ENCODE measurements at places on chromosomes 2 and 18. TPM values are rescaled to one million over a fixed set of nuclear protein-coding genes. Genes with fewer than 3 reads are reported as not detected.

Gene TRIM43
- total RNA-seq, result 0.25 TPM

DNA sequence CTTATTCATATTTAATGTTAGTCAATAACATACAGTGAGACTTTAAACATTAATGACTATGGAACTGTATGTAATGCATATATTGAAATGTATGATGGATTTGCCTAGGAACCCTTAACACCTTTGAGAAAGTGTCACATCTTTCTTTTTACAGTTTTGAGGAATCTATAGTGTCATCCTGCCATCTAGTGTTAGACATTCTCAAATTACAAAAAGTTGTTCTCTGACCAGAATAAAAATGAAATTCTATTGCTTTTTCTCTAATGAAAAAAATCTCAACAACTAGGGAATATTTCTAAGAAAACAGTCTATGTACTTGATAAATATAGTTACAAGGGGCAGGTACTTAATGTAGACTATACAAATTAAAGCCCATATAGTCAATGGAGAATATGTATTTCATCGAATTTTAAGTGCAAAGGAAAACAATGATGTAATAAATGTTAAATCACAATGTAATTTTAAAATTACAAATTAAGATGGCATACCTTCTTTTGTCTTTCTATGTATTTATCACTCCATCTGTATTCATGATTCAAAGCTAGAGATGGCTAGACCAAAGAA lies 5.1 kb upstream of the CALCRL start:
- H3K27me3 ChIP-seq, result no peaks in the 10 kb centered on the region
- no peak overlapping the region for H3K4me3 ChIP-seq
- no peak overlapping the region for H3K27ac ChIP-seq
- H3K4me1 ChIP-seq, result peaks cover 6% of the 10 kb centered on the region
- no peaks in the 10 kb centered on the region for H3K36me3 ChIP-seq
- DNase-seq, result no peak

Gene NEB
- total RNA-seq, result 0.27 TPM

GRCh38 chr18:50788284-50788683 lies 31.5 kb downstream of the MRO start:
- no peak for DNase-seq
- H3K36me3 ChIP-seq, result no peaks in the 10 kb centered on the region
- H3K27ac ChIP-seq, result no peak overlapping the region
- no peak overlapping the region for H3K4me3 ChIP-seq

- no peak for DNase-seq
- no peaks in the 10 kb centered on the region for H3K36me3 ChIP-seq
- H3K27me3 ChIP-seq, result peaks cover 50% of the 10 kb centered on the region
- H3K27ac ChIP-seq, result no peak overlapping the region
- peaks cover 5% of the 10 kb centered on the region for H3K4me1 ChIP-seq
Observed at GRCh38 chr2:205474741-205475415, 207.4 kb upstream of the NRP2 start.

- H3K27me3 ChIP-seq, result no peaks in the 10 kb centered on the region
- no peaks in the 10 kb centered on the region for H3K36me3 ChIP-seq
- no peak overlapping the region for H3K4me3 ChIP-seq
Observed at GRCh38 chr2:142791335-142791734, 86.1 kb upstream of the KYNU start.

GRCh38 chr2:66679442-66679841 lies 244.5 kb downstream of the MEIS1 start:
- H3K36me3 ChIP-seq, result no peaks in the 10 kb centered on the region
- DNase-seq, result no peak
- H3K4me3 ChIP-seq, result no peak overlapping the region
- no peaks in the 10 kb centered on the region for H3K27me3 ChIP-seq

DNA sequence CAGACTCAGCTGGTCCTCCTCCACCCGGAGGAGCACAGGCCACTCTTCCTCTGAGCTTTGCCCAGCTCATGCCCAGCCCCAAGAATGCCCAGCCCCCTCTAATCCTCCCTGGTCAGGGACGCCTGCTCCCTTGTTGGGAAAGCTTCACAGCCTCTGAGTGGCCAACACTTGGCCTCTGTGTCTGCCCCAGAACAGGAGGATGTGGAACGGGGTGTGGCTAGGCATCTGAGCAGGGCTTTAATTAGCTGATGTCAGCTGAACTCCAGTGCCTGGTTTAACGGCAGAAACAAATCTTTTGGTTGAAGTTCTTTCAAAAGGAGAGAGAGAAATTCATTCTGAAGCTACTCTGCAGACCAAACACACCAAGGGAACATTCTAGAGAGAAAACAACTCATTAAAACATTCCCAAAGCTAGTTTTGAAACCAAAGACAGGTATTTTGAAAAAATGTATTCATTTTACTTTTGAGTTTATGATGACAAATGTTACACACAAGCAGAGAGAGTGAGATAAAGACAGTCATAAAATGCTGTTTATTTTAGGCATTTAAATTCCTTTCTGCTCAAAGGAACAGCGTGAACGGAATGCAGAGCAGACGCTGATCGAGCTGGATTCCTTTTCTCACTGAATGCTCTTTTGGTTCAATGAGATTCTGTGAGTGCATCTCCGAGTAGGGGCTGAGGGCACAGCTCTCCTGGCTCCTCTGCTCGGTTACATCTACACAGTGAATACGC lies 63.8 kb downstream of the RTP5 start:
- no peaks in the 10 kb centered on the region for H3K36me3 ChIP-seq
- DNase-seq, result no peak
- H3K4me1 ChIP-seq, result peaks cover 9% of the 10 kb centered on the region
- no peaks in the 10 kb centered on the region for H3K27me3 ChIP-seq
- H3K27ac ChIP-seq, result peak overlapping the region; percentile 7

DNA sequence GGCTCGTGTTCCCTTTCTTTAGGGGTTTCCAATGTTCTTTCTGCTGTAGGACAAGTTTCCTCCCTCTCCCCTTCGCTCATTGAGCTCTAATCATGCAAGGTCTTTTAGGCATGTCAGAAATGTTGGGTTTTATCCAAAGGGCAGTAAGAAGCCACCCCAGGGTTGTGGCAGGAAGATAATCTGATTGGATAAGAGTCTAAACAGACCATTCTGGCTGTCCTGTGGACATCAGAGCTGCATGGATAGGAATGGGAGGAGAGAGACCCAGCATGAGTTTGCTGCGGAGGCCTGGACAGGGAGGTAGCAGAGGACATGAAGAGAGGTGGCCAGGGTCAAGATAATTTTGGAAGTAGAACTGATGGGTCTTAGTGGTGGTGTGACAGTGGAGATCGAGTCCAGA lies 88.2 kb downstream of the ACKR3 start:
- no peaks in the 10 kb centered on the region for H3K36me3 ChIP-seq
- no peak overlapping the region for H3K4me3 ChIP-seq
- no peak for DNase-seq
- H3K4me1 ChIP-seq, result no peaks in the 10 kb centered on the region
- H3K27ac ChIP-seq, result no peak overlapping the region

DNA sequence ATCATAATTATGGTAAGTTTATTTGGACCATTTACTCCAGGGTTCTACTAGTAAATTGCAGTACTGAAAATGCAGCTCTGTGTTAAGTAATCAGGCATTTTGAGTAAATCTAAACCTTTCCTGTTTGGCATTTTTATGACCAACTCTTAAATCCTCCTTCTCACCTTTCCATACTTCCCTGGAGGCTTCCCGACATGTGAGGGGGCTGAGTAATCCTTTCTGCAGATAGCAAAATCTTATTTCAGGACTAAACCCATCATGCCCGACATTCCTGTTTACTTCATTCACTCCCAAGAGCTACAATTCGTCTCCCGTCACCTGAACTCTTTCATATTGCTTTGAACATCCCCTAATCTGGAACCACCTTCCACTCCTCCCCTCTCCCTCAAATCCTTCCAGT lies 296.6 kb downstream of the IKZF2 start:
- H3K4me1 ChIP-seq, result peaks cover 3% of the 10 kb centered on the region
- peaks cover 9% of the 10 kb centered on the region for H3K27me3 ChIP-seq
- no peak for DNase-seq
- no peak overlapping the region for H3K4me3 ChIP-seq
- no peaks in the 10 kb centered on the region for H3K36me3 ChIP-seq

Gene SERPINB11
- total RNA-seq, result not detected

Gene CRACDL
- 0.55 TPM for total RNA-seq

Gene VIT
- not detected for total RNA-seq

DNA sequence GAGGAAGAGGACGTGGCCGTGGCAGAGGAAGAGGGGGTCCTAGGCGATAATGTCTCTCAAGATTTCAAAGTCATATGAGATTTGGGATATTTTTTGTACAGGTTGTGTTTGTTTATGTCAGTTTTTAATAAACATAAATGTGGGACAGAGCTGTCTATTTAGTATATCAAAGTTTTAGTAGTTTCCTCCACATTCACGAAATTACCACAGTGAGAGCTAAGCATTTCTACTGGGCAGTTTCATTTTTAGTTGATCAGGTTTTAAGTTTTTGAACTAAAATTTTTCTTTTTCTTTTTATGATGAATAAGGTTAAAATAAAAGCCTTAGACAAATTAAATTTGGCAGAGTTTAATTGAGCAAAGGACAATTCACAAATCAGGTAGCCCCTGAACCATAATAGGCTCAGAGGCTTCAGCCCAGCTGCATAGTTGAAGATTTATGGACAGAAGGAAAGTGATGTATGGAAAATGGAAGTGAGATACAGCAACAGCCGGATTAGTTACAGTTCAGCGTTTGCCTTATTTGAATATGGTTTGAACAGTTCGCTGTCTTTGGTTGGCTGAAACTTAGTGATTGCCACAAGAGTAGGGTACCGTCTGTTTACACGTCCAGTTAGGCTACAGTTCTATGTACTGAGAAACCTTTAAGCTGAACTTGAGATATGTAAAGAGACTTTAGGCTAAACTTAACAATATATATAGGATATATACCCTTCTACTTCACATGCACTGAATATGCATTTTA lies 17.1 kb downstream of the SNRPD1 start:
- no peaks in the 10 kb centered on the region for H3K27me3 ChIP-seq
- peaks cover 16% of the 10 kb centered on the region for H3K4me1 ChIP-seq
- no peak for DNase-seq
- no peak overlapping the region for H3K4me3 ChIP-seq

Gene FN1
- 4.5 TPM for total RNA-seq

DNA sequence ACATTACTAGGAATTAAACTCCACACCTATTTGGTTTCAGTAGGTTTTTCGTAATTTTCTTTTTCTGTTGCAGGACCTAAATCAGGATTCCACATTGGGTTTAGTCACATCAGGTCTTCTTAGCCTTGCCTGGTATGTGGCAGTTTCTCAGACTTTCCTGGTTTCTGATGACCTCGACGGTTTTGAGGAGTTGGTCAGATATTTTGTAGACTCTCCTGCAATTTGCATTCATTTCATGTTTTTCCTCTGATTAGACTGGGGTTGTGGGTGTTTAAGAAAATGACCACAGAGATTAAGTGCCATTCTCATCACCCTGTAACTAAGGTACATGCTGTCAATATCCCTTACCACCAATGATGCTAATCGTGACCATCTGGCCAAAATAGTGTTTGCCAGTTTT lies 97.3 kb upstream of the ST6GAL2 start:
- no peak overlapping the region for H3K27ac ChIP-seq
- no peaks in the 10 kb centered on the region for H3K4me1 ChIP-seq
- no peak for DNase-seq

- no peak overlapping the region for H3K4me3 ChIP-seq
- H3K4me1 ChIP-seq, result no peaks in the 10 kb centered on the region
- H3K27me3 ChIP-seq, result peaks cover 2% of the 10 kb centered on the region
Observed at GRCh38 chr2:223055836-223056235, 3.8 kb downstream of the KCNE4 start.

- H3K27me3 ChIP-seq, result no peaks in the 10 kb centered on the region
- no peak for DNase-seq
- H3K36me3 ChIP-seq, result peaks cover 44% of the 10 kb centered on the region
- peaks cover 18% of the 10 kb centered on the region for H3K4me1 ChIP-seq
Observed at GRCh38 chr2:241111440-241111805, 9.3 kb upstream of the MTERF4 start.

GRCh38 chr2:64338910-64339500 lies 115.0 kb upstream of the LGALSL start:
- no peak overlapping the region for H3K27ac ChIP-seq
- H3K4me3 ChIP-seq, result no peak overlapping the region
- no peak for DNase-seq

DNA sequence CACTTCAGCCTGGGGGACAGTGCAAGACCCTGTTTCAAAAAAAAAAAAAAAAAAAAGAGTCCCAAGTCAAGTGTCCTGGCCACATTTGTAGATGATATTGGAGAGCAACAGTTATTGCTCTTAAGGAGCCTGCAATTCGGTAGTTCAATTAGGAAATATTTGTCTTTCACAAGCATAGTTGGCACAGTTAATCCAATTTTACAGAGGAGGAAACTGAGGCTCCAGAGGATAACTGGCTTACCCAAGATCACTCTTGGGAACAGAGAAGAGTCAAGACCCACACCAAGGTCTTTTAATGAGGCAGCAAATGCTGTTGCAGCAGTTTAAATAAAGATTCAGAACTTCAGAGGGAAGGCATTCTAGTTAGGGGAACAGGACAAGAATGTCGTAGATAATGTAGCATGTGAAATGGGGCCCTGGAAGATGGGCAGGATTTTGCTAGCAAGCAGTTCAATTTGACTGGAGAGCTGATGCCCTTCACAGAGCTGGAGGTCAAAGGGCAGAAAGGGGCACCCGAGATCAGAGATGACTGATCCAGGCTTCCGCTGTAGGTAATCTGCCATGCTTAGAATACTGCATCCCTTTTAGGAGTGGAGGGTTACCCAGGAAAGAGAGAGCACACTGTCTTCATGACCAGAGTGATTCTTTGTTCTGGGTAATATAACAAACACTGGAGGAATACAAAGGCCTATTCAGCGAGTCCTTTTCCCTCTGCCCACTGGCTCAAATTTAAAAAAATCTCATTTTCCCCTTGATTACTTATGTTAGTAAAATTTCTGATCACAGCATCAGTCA lies 3.0 kb downstream of the NPC1 start:
- DNase-seq, result no peak
- no peak overlapping the region for H3K27ac ChIP-seq
- peaks cover 33% of the 10 kb centered on the region for H3K36me3 ChIP-seq
- peaks cover 60% of the 10 kb centered on the region for H3K4me1 ChIP-seq
- H3K27me3 ChIP-seq, result peaks cover under 1% of the 10 kb centered on the region

DNA sequence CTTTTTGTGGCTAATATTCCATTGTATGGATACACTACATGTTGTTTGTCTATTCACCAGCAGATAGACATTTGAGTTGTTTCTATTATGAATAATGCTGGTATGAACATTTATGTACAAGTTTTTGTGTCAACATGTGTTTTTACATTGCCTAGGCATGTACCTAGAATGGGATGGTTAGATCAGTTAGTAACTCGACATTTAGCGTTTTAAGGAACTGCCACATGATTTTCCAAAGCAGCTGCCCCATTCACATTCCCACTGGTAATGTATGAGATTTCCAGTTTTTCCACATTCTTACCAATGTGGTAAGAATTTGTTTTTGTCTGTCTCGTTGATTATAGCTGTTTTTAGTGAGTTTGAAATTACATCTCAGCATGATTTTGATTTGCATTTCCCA lies 112.8 kb downstream of the FHOD3 start:
- no peaks in the 10 kb centered on the region for H3K36me3 ChIP-seq
- H3K4me1 ChIP-seq, result no peaks in the 10 kb centered on the region
- no peak overlapping the region for H3K4me3 ChIP-seq
- H3K27me3 ChIP-seq, result no peaks in the 10 kb centered on the region
- no peak overlapping the region for H3K27ac ChIP-seq

DNA sequence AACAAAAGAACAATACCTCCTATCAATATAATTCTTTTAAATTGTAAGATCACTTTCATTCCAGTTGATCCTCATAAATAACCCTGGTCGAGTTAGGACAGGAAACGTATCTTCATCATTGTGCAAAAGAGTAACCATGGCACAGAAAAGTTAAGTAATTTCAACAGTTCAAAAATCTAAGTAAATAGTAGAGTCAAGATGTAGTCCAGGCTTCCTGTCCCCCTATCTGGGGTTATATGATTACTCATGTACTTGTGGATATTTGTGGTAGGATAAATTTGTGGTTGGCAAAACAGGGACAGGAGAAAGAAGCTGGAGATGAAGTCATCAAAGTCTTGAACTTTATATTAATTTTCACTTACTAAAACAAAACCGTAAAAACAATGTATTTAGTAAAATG lies 772.6 kb downstream of the TSN start:
- H3K27ac ChIP-seq, result no peak overlapping the region
- no peaks in the 10 kb centered on the region for H3K4me1 ChIP-seq
- no peaks in the 10 kb centered on the region for H3K27me3 ChIP-seq
- H3K4me3 ChIP-seq, result no peak overlapping the region

All from activated T-helper 2 cell treated with anti-CD3 and anti-CD28 coated beads, Interferon-gamma antibody, Interleukin-2, Interleukin-4, amounts not matched to agents 10 μg/mL and 5 μg/mL and 100 μg/mL, durations not matched to agents 14 hours and 24 hours and 36 hours (primary cell).